Caco-2 (cell line): ENCODE measurements at places on chromosomes 12 and 14.

GRCh38 chr12:110074089-110074488 is 25.8 kb upstream of the C12orf76 start:
- H3K4me1 ChIP-seq: no peaks in the 10 kb centered on the region
- no peaks in the 10 kb centered on the region for H3K36me3 ChIP-seq
- no peak overlapping the region for H3K4me3 ChIP-seq
- no peak for DNase-seq

DNA sequence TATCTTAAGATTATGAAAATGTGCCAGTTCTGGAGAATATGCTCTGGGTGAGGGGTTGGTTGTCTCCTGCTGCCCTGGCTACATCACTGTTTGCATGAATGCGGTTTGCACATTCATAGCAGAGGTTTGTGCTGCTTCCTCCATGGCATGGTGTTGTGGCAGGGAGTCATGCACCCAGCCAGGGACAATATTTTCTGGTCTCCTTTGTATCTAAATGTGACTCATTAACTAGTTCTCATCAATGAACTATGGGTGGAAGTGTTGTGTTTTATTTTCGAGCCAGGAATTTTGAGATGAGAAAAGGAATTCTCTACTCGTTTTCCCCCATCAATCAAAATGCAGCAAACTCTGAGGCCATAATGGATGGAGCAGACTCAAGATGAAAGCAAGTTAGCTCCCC is 527.3 kb downstream of the SNAPC1 start:
- no peak overlapping the region for H3K27ac ChIP-seq
- H3K27me3 ChIP-seq: no peaks in the 10 kb centered on the region; the same call in 1 of the 2 replicates
- no peaks in the 10 kb centered on the region for H3K4me1 ChIP-seq
- DNase-seq: no peak

- no peak for DNase-seq
- H3K4me3 ChIP-seq: no peak overlapping the region
- peak overlapping the region; percentile 20 for H3K27ac ChIP-seq
- no peaks in the 10 kb centered on the region for H3K27me3 ChIP-seq
- H3K4me1 ChIP-seq: no peaks in the 10 kb centered on the region
Observed at GRCh38 chr14:30608533-30609006, 13.5 kb upstream of the SCFD1 start.

DNA sequence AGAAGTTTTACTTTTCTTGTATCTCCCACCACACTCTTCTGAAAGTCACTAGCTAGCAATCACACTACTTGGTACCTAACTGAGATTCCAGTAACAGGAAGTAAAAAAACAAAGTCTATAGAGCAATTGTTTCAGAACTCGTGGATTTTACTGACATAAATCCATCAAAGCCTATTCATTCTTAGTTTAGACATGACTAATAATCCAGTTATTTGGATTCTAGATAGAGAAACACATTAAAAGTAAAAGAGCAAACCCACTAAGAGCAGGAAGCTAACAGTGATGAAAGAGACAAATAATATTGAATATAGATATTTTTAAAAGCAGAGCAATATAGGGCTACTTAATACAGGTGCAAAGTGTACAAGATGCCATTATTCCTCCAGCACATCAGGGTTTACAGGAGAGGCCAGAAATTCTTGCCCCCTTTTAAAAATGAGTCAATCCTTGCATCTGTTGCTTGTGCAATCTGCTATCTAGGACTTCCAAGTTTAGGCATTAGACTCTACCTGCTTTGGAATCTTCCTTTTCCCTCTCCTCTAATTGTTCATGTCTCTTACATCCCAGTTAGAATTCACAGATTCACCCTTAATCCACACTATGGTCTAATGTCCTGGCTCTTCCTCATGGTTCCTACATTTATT is 6.0 kb downstream of the HEATR5A start:
- H3K27ac ChIP-seq: no peak overlapping the region
- H3K4me3 ChIP-seq: no peak overlapping the region
- no peak for DNase-seq
- no peaks in the 10 kb centered on the region for H3K36me3 ChIP-seq
- H3K4me1 ChIP-seq: peaks cover 17% of the 10 kb centered on the region

DNA sequence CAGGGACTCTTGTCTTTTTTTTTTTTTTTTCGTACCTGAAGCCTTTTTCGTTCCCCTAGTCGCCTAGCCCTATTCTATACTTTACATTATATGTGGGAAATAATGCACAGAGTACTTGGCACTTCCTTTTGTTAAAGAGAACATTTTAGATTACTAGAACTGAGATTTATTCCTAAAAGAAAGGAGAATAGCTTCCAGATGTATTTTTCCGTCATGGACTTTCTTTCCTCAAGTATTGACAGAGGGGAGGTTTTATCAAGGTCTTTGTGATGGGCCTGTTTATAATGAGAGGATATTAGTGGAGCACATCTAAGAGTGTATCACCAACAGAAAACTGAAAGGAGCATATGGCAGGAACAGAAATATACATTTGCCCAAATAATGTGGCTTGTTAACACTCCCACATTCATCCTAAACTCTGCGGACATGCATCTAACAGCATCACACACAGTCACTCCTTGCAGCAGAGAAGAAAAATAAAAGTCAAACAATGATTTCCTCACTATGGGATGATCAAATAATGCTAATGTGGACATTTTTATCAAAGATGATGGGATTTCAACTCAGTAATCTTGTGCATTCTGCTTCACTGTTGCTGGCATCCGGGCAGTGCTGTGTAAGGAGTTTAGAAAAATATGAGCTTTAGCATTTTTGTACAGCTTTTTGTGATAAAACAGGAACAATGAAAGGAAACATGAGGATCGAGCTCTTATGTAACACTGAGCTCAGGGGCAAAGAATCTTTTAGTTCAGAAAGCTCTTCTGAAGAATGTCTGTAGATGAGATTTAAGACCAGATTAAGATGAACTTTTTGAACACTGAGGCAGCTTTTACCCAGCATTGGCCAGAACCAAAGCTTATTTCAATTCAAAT is 183.1 kb downstream of the EGLN3 start:
- H3K27ac ChIP-seq: no peak overlapping the region
- no peaks in the 10 kb centered on the region; the same call in 1 of the 2 replicates for H3K27me3 ChIP-seq
- H3K4me1 ChIP-seq: no peaks in the 10 kb centered on the region
- H3K36me3 ChIP-seq: no peaks in the 10 kb centered on the region

DNA sequence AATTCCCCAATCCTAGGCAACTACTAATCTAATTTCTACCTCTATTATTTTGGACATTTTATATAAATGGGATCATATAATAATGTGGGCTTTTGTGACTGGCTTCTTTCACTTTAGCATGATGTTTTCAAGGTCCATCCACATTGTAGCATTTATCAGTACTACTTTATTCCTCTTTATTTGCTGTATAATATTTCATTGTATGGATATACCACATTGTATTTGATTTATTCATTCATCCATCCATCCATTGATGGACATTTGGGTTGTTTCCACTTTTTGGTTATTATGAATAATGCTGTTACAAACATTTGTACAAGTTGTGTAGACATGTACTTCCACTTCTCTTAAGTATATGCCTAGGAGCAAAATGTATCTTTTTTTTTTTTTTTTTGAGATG is 17.3 kb downstream of the BTBD7 start:
- H3K4me1 ChIP-seq: peaks cover 4% of the 10 kb centered on the region
- DNase-seq: no peak
- no peak overlapping the region for H3K4me3 ChIP-seq
- no peak overlapping the region for H3K27ac ChIP-seq
- H3K36me3 ChIP-seq: no peaks in the 10 kb centered on the region

GRCh38 chr12:93982771-93983315 is 165.5 kb upstream of the PLXNC1 start:
- no peak overlapping the region for H3K4me3 ChIP-seq
- DNase-seq: no peak
- H3K36me3 ChIP-seq: no peaks in the 10 kb centered on the region
- H3K27ac ChIP-seq: no peak overlapping the region
- no peaks in the 10 kb centered on the region for H3K27me3 ChIP-seq
- H3K4me1 ChIP-seq: no peaks in the 10 kb centered on the region

GRCh38 chr14:91346838-91347173 is 70.8 kb downstream of the CCDC88C start:
- no peaks in the 10 kb centered on the region for H3K27me3 ChIP-seq
- peaks cover 12% of the 10 kb centered on the region; the same call in 1 of the 2 replicates for H3K4me1 ChIP-seq
- H3K27ac ChIP-seq: no peak overlapping the region
- H3K36me3 ChIP-seq: no peaks in the 10 kb centered on the region; the same call in 1 of the 2 replicates

GRCh38 chr12:43893670-43894069 is 57.8 kb downstream of the TMEM117 start:
- no peaks in the 10 kb centered on the region for H3K36me3 ChIP-seq
- H3K4me3 ChIP-seq: no peak overlapping the region
- no peaks in the 10 kb centered on the region for H3K27me3 ChIP-seq
- no peak overlapping the region for H3K27ac ChIP-seq
- no peak for DNase-seq

DNA sequence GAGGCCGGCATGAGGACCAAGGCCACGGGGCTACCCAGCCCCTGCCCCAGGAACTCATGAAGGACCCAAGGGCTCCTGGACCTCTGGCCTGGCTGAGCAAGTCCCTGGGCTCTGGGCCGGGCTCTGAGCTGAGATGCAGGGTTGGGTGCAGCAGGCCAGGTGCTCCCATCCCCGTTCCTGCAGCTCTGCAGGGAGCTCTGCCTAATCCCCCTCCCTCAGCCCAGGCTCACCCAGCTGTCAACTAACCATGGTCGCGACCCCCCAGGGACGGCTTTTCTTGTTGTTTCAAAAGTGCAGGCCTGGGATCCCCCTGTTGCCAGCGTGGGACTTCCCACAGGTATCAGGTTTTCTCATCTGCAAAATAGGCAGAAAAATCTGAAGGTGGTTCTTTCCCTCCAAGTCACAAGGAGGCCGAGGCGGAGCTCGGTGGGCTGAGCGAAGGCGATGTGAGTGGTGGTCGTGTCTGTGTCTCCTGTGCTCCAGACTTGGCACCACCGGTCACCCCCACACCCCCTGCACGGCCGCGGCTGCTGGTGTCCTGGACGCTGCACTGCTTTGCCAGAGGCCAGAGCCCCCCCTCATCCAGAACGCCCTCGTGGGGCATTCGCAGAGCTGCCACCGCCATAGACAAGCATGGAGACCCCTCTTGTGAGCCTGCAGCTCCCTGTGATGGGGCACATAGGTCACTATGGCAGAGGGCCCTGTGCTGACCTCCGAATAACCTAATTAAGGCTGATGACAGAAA is 22.5 kb upstream of the GALNT9 start:
- no peak overlapping the region for H3K4me3 ChIP-seq
- no peaks in the 10 kb centered on the region for H3K4me1 ChIP-seq
- no peaks in the 10 kb centered on the region for H3K27me3 ChIP-seq
- DNase-seq: no peak

DNA sequence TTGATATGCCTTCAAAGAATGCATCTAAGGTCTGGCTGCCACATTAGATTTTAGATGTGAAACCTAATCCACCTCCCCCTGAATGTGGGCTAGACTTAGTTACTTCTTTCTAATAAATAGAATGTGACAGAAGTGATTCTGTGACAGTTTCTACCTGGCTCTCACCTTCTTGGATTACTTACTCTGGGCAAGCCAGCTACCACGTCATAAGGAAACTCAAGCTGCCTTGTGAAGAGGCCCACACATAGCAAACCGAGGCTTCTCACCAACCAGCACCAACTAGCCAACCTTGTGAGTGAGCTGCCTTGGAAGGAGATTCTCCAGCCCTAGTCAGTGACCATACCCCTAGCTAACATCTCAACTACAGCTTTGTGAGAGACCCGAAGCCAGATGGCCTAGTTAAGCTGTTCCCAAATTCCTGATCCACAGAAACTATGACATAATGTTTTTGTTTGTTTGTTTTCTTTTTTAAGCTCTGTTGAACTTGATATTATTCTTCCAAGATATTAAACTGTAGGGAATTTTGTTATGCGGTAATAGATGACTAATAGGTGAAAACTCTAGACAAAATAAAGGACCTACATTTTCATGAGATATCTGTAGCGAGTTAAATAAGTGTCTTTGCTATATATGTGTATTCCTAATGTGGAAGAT is 6.2 kb downstream of the GPR19 start:
- no peak for DNase-seq
- H3K27ac ChIP-seq: no peak overlapping the region
- H3K27me3 ChIP-seq: no peaks in the 10 kb centered on the region
- no peaks in the 10 kb centered on the region for H3K36me3 ChIP-seq
- H3K4me1 ChIP-seq: peaks cover 20% of the 10 kb centered on the region

DNA sequence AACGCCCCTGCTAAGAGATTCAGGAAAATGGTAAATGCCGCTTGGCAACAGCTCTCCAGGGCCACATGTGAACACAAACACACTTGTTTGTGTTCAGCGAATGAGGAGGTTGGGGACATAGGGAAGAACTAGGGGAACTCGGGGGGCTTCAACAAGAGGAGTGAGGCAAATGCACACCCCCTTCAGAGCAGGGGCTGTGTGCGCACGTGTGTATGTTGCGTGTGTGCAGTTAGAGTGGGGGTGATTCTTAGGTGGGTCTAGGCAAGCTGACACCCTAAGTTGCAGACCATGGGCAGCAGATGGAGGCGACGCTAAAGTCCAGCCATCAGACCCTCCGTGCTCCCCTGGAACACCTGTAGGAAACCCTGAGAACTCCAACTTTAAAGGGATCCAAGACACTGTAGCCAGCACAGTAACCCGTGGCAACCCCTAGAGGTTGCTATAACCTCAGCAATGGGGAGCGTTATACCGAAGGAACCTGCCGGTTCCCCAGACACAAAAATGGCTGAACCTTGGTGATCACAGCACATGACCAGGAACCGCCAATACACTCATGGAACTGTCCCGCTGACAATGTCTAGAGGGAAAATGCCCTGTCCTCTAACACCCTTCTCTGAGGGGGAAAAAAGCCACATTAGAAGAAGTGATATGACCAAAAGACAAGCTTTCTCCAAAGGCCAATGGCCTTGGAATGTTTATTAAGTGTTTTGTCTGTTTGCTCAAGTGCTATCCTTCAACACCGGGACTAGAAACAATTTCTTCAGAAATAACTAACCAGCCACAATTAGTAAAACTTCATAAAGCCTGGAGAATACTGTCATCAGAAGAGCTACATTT is 86.5 kb upstream of the CEP83 start:
- H3K27ac ChIP-seq: no peak overlapping the region
- DNase-seq: peak; percentile 66
- no peak overlapping the region for H3K4me3 ChIP-seq
- no peaks in the 10 kb centered on the region for H3K4me1 ChIP-seq

GRCh38 chr12:52215587-52216031 is 17.4 kb upstream of the KRT7 start:
- H3K36me3 ChIP-seq: no peaks in the 10 kb centered on the region
- peak; percentile 85 for DNase-seq
- H3K4me1 ChIP-seq: peaks cover 48% of the 10 kb centered on the region

GRCh38 chr12:111367661-111368221 is 1.2 kb downstream of the PHETA1 start:
- peaks cover 17% of the 10 kb centered on the region for H3K4me1 ChIP-seq
- H3K4me3 ChIP-seq: peak overlapping the region; percentile 50
- no peaks in the 10 kb centered on the region for H3K36me3 ChIP-seq
- peak overlapping the region; percentile 33 for H3K27ac ChIP-seq
- H3K27me3 ChIP-seq: no peaks in the 10 kb centered on the region

GRCh38 chr12:2360630-2361170 is 307.9 kb downstream of the CACNA1C start:
- no peaks in the 10 kb centered on the region for H3K36me3 ChIP-seq
- DNase-seq: no peak
- H3K27ac ChIP-seq: no peak overlapping the region
- H3K4me1 ChIP-seq: no peaks in the 10 kb centered on the region
- 0 out of 2 replicates have a peak, but pooled peaks cover under 1% of the 10 kb centered on the region for H3K27me3 ChIP-seq
